ENCODE measurements at places on chromosomes 7 and 10. TPM values are rescaled to one million over a fixed set of nuclear protein-coding genes. Genes with fewer than 3 reads are reported as not detected.

The IFIT1B gene
- not detected for total RNA-seq

The FGFR2 gene
- total RNA-seq: 0.44 TPM

The PON2 gene
- total RNA-seq: 330 TPM

The SYNPO2L gene
- total RNA-seq: not detected

The ZNF804B gene
- total RNA-seq: not detected

Measured in A549 treated with Mapracorat at 1 μM for 4 hours (cell line).